Fibroblast of lung (primary cell): ENCODE measurements at places on chromosomes 2 and 18. TPM values are rescaled to one million over a fixed set of nuclear protein-coding genes. Genes with fewer than 3 reads are reported as not detected.

AFG3L2 gene
- total RNA-seq: 38.5 and 41.0 TPM in 2 replicates

SETBP1 gene
- total RNA-seq: 4.5 and 4.9 TPM in 2 replicates

DNA sequence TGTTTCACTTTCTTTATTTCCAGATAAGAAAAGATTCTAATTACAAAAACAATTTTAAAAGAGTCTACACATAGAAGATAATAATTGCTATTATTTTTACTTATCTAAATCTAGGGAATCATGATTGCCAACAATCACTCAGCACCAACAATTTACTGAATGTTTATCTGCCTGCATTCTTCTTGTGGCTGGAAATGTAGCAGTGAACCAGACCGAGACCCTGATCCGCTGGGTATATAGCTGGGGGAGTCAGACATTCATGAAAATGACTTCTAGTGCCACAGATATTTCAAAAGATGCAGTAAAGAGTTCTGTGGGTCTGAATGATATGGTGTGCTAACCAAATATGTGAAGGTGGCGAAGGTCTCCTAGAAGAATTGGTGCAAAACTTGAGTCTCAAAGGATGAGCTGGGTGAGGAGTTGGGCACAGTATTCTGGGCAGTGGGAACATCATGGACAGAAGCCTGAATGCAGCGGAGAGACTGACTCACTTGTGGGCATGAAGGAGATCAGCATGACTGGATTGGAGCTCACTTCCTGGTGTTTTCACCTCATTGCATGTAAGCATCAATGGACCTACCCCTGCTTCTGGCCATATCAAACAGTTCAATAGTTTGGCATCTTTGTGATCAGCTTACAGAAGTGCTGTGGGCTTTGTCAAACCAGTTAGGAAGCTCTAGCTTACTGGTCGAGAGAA is 26.1 kb upstream of the FN1 start:
- no peak overlapping the region for H3K27ac ChIP-seq
- no peaks in the 10 kb centered on the region for H3K27me3 ChIP-seq
- H3K36me3 ChIP-seq: no peaks in the 10 kb centered on the region
- peaks cover 15% of the 10 kb centered on the region for H3K4me1 ChIP-seq

SP140 gene
- total RNA-seq: 0.26 and 0.33 TPM in 2 replicates

CRYGD gene
- not detected in 2 replicates for total RNA-seq

DNA sequence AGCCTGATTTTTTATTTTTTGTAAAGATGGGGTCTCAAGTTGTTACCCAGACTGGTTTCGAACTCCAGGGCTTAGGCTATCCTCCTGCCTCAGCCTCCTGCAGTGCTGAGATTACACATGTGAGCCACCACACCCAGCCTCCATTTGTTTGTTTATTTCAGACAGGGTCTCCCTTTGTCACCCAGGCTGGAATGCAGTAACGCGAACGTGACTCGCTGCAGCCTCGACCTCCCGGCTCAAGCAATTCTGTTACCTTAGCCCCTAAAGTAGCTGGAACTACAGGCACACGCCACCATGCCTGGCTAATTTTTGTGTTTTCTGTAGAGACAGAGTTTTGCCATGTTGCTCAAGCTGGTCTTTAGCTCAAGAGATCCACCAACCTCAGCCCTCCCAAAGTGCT is 27.2 kb downstream of the UBXN4 start:
- no peaks in the 10 kb centered on the region for H3K27me3 ChIP-seq
- no peaks in the 10 kb centered on the region for H3K4me1 ChIP-seq
- DNase-seq: no peak
- H3K4me3 ChIP-seq: no peak overlapping the region
- H3K27ac ChIP-seq: no peak overlapping the region
- H3K36me3 ChIP-seq: peaks cover 16% of the 10 kb centered on the region

DNA sequence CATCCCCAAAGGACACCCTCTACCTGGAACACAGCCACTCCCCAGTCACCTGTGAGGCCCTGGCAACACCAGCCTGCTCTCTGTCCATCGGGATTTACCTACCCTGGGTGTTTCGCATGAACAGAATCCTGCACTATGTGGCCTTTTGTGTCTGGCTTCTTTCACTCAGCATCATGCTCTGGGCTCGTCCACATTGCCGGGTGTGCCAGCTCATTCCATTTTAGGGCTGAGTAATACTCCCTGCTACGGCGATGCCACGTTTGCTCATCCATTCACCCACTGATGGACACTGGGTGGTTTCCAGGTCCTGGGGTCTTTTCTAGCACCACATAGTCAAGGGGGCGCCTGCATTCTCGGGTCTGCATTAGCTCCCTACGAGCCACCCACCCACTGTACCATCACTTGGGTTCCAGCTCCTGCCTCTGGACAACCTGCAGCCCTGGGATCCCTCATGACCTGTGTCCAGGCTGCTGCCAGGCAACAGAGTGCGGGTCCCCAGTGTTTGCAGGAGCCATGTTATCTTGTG is 22.0 kb downstream of the KCNF1 start:
- peaks cover 35% of the 10 kb centered on the region for H3K4me1 ChIP-seq
- no peak overlapping the region for H3K27ac ChIP-seq
- no peaks in the 10 kb centered on the region for H3K27me3 ChIP-seq
- H3K4me3 ChIP-seq: no peak overlapping the region
- no peak for DNase-seq
- no peaks in the 10 kb centered on the region for H3K36me3 ChIP-seq
